Activated T-cell treated with anti-CD3 and anti-CD28 coated beads, Interleukin-2, amount 50 U/mL, for 1 hour (primary cell): ENCODE measurements at places on chromosomes 1 and 21.

DNA sequence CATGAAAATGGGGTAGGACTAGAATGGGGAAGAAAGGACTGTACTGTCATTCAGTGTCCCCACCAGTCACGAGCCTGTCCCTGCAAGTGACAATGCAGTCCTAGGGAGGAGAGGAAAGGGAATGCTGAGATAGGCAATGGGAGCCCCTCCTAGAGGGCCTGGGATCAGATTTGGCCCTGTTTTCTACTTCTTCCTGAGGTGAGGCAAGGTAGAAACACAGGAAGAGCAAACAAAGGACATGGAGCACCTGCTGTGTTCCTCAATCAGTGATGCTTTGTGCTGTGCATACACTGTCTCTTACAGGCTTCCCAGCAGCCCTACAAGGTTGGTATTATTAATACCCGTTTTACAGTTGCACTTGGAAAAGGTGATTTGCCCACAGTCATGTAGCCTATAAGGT, 6.1 kb downstream of the FABP3 start:
- no peak for DNase-seq

GRCh38 chr1:7534061-7534825, 236.9 kb upstream of the VAMP3 start:
- DNase-seq, result no peak

- DNase-seq, result no peak
Observed at GRCh38 chr1:241841691-241842090, 6.3 kb upstream of the EXO1 start.

DNA sequence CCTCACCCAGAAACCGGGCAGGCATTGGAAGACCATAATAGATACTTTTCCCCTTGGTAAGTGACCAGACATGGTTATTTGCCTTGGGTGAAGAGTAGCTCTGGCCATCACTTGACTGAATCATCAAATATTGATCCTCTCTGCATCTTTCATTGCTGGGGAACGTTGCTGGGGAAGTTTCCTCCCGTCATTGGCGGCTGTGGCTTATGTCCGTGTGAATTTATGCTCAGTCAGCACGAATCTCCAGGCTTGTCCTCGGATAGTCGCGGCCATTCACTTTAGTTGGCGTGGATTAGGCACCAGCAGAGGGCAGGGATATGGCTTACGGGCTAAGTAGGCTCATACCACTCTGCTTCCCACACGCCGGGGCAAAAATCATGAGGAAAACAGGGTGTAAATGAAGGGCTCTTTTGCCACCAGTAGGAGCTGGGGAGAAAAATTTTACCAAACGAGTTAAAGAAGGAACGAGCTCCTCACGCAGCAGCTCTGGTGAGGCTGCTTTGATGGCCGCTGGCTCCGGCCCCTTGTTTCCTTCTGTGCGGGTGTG, 473.4 kb downstream of the CAMTA1 start:
- no peak for DNase-seq

- peak; percentile 40 for DNase-seq
Observed at GRCh38 chr1:38026592-38027200, 14.2 kb downstream of the UTP11 start.

GRCh38 chr1:92441697-92442342, 44.9 kb downstream of the GFI1 start:
- no peak for DNase-seq
